ENCODE measurements at places on chromosomes 7 and 10.

- no peak for DNase-seq
Observed at GRCh38 chr10:132921818-132922807, 20.3 kb downstream of the CFAP46 start.

DNA sequence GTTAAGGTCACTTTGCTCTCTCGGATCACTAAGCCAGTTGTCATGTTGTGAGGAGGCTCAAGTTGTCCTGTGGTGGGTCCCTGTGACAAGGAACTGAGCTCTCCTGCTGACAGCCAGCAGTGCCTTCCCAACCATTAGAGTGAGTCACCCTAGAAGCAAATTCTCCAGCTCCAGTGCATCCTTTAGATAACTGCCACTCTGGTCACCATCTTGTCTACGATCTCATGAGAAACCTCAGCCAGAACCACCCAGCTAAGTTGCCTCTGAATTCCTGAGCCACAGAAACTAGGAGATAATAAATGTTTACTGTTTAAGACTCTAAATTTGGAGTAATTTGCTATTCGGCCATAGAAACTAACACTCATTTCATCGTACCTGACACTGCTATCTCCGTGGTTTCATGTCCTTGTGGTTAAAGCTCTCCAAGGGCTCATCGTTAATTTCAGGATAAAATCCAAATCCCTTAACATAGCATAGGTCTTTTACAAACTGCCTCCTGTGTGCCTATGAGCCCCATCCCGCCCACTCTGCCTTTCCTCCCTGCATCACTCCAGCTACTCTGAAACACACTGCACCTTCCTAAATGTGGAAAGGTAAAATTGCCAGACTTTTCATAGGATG, 56.5 kb upstream of the WIPF3 start:
- DNase-seq = no peak

DNA sequence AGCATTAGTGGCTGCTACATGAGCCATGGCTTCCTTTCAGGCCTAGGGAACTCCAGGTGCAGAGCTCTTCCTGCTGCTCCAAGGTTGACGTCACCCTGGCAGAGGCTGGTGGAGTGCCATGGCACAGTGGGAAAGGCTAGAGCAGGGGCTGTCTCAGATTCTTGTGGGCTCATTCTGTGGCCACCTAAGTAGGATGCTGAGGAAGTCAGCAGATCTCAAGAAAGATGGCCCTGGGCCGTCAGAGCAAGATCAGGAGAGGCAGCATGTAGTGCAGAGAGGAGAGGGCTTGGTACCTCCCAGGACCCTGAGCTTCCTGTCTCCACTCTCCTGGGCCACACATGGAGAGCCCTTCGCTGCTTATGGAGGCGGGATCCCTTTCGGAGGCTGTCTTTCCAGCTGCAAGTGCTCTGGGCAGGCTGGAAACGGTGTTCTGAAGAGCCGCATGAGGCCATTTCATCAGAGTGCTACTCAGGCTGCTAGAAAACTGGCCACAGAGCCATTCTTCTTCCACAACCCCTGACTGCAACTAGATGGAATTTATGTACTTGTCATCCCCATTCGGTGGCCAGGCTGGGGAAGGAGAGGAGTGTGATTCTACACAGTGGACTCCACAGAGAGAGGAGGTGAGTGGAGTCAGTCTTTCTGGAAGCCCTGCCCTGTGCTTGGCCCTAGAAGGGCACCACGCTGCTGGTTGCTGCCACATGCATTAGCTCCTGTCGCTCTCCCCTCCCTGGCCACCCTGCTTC, 304.2 kb downstream of the RPS24 start:
- peak; percentile 70 for DNase-seq

GRCh38 chr10:11861341-11861740, 38.2 kb downstream of the PROSER2 start:
- no peak for DNase-seq

DNA sequence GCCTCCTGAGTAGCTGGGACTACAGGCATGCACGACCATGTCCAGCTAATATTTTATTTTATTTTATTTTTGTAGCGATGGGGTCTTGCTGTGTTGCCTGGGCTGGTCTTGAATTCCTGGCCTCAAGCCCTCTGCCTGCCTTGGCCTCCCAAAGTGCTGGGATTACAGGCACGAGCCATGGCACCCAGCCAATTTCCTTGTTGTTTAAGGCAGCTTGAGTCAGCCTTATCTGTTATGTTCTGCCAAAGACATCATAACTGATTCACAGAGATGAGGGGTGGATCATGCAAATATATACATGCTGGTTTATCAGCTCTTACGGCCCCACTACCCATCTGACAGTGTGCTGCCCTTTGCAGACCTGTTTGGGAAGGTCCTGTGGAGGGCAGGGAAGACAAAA, 826.7 kb downstream of the TYW1 start:
- DNase-seq = peak; percentile 23

DNA sequence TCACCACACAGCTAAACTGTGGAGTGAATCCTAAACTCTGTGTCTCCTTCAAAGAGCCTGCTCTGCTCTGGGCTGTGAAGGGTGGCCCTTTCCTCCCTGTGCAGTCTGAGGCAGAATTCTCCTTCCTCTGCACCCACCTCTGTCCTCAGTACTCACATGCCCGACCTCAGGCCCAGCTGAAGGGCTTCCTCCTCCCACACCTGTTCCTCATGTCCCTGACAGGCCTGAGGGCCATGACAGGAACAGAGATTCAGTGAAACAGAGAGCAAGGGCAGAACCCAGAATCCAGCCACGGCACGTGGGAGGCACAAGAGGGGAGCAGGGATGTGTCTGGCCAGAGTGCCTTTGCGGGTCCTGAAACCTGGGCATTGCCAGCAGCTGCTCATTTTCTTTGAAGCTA, 13.9 kb downstream of the CREB3L2 start:
- no peak for DNase-seq

DNA sequence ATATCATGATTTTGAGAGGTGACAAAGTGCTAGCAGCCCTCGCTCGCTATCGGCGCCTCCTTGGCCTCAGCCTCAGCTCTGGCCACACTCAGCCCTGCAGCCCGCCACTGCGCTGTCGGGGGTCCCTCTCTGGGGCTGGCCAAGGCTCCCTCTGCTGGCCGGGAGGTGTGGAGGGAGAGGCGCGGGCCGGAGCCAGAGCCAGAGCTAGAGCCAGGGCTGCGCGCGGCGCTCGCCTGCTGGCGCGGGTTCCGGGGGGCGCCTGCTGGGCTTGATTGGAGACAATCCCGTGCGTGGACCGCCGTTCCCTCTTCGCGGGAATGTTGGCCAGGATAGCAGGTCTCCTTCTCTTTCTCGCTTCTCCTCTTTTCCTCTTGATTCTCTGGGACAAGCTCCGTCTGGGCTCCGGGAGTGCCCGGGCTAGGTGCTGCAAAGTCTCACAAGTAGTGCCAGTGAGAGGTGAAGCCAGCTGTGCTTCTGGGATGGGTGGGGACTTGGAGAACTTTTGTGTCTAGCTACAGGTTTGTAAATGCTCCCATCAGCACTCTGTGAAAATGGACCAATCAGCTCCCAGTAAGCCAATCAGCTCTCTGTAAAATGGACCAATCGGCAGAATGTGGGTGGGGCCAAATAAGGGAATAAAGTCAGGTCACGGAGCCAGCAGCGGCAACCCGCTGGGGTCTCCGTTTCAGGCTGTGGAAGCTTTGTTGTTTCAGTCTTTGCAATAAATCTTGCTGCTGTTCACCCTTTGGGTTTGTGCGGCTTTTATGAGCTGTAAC, 43.4 kb upstream of the ELMO1 start:
- no peak for DNase-seq

GRCh38 chr7:42156291-42156865, 80.6 kb downstream of the GLI3 start:
- peak; percentile 67 for DNase-seq
